ENCODE measurements at places on chromosomes 1 and 21.
A peak's percentile ranks its signal among the peaks of the same experiment; 100 is the strongest.

- no peak for DNase-seq
Measured at GRCh38 chr1:58432851-58433668, 113.5 kb downstream of the OMA1 start.

- no peak for DNase-seq
Measured at GRCh38 chr1:218748071-218748470, 402.9 kb downstream of the TGFB2 start.

DNA sequence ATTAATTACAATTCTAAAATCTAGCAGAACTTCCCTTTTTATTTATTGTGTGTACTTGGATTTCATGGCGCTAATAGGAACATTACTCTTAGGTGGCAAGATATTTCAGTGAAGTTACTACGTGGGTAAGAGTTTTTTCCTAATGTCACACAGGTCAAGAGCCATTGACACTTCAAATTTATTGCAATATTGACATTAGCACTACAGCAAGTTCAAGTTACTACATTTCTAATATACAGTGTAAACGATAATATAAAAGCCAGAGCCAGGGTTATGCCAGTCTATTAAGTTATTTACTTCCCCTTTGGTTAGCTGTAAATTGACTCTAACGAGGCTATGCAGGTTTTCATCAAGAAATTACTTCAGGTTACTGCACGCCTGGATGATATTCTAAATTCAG is 29.7 kb downstream of the CHODL start:
- no peak for DNase-seq

DNA sequence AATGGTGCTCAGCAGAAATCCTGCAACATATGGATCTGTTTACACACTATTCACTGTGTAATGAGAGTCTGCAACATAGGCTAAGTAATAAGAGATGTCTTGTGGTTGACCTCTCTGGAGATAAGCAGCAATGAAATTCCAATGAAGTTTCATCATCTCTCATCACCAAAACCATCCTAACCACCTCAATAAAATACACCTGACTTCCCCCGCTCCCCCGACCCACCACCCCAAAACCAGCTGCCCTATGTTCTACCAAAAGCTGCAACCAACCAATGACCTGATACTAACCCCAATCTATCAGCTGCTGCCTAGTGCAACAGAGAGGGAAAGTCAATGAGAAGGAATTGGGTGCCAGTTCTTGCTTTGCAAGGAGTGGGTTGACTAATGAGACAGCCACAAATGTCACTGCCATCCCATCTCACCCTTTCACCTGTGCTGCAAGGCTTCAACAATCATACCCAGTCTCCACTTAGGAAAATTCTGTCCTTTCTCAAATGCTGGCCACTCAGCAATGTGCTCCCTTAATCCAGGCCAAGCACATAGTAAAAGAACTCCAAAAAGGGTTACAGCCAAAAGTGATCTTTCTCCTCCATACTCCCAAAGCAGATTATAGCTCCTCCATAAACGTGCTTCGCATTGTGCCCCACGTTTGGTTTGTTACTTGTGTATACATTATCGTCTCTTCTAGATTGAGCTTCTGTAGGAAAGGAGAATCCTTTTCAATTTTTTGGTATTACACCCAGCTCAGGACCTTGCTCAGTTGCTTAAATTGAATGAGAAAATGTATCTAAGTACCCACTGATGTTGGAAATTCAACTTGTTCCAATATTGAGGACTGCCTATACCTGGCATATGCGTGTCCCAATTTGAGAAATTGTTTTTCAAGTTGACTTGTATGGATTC is 29.0 kb downstream of the MRPL39 start:
- DNase-seq = no peak

GRCh38 chr1:28534671-28535070 is 18.2 kb upstream of the TRNAU1AP start:
- no peak for DNase-seq

DNA sequence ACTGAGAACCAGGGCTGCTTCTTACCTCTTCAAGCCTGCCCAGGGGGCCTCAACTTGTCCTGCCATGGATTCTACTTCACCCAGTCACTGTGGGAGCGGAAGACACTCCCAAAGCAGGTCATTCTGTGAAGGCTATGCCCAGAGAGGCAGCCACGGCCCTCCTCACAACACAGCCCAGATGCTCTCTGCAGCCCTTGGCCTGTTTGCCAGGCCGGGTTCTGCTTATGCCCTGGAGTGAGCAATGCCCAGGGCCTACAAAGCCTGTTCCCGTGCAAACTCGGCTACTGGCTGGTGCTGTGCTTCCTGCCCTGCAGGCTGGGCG is 33.8 kb upstream of the SLC30A1 start:
- no peak for DNase-seq

- DNase-seq = no peak
Measured at GRCh38 chr1:37360011-37360410, 114.4 kb upstream of the ZC3H12A start.

GRCh38 chr1:244865028-244865371 is 657 bp upstream of the HNRNPU start:
- DNase-seq = no peak

DNA sequence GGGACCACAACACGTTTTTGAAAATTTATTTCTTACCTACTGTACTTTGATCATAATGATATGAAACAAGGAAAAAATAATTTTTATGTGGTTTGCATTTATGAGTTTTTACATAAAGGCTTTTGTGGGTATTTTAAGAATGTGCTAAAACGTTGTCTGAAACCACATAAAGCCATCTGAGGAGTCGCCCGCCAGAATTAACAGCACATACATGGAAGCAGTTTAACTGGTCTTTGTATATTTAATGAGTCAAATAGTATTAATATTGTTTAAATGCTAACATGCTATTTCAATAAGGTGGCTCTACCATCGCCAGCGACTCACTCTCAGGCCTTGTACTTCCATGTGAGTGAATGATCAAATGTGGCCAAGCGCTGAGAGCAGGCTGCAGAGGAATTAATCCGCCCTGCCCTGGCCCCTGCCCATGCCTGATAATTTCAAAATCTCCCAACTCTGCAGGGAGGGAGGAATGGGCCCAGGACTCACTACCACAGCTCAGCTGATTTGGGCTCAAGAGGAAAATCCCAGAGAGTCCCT is 49.6 kb downstream of the SLC66A1 start:
- DNase-seq = no peak

DNA sequence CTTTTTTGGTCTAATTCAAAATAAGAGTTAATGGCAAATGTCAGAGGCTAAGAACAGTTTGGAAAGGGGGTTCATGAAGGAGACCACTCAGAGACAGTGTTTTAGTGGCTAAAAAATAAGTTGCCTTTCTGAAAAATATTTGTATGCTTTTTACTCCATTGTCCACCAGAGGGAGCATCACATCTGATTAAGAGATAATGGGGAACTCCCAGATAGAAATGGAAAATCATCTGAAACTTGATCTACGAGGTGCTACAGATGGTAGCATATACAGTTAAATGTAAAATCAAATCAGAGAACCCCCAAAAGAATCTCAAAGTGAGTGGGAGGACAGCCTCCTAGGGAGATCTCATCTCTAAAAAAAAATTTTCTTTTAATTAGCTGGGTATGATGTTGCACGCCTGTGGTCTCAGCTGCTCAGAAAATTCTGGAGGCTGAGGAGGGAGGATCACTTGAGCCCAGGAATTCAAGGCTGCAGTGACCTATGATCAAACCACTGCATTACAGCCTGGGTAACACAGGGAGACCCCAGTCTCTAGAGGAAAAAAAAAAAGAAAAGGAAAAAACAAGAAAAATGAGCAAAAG is 9.7 kb downstream of the SMYD3 start:
- DNase-seq = no peak

GRCh38 chr1:198519639-198520501 is 20.6 kb downstream of the ATP6V1G3 start:
- no peak for DNase-seq

DNA sequence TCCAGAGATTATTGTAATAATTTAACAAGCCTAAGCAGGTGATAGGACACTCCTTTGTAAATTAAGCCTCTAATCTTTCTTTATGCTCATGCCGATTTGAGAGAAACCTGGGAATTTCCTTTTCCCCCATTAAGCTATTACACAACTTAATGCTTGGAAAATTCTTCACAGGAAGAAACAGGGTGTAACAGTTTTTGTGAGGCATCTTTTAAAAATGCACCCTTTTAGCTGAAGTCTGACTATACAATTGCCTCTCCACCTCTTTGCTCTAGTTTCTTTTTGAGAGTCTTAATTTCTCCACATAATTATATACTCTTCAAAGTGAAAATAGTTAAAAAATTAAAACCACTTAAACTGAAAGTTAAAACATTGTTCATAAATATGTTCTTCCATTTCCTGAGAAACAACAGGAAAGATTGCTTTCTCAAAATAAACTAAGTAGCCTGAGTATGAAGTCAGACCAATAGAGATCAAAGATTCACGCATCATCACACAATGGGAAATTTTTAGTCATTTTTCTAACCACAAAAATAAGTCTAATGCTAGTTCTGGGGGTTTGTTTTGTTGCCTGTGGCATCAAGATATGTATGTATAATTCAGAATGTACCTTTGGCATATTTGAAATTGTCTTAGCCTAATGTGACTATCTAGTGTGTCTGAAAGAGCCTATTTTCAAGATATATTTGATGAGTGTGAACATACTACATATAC is 34.7 kb downstream of the LRRC8D start:
- DNase-seq = no peak

GRCh38 chr21:34807146-34807880 is 138.5 kb downstream of the CLIC6 start:
- DNase-seq = no peak

DNA sequence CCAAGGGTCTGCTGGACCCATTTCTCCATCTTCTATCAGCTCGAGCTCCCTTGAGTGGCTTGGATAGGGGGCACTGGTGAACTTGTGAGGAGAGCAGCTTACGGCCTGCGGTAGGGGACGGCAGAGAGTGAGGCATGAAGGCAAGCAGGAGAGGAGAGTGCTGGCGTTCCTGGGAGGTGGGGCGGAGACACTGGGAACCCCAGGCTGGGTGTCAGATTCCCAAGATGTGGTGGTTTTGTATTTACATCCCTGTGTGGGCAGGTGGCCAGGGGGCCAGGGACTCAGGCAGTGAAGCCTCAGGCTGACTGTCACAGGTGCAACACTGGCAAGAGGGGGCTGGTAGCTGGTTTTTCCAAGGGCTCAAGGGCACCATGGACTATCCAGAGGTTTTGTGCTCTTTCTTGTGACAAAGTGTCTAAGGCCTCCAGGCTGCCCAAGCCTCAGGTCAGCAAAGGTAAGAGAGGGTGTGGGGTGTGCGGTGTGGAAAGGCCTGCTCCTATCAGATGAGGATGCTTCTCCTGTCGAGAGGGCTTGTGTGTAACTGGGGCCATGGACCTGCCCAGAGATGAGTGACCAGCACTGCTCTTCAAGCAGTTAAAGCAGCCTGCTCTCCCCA is 45.1 kb upstream of the ROR1 start:
- DNase-seq = no peak

- DNase-seq = no peak
Measured at GRCh38 chr1:63971557-63971956, 197.7 kb downstream of the ROR1 start.

GRCh38 chr1:233233508-233234040 is 62.0 kb downstream of the PCNX2 start:
- no peak for DNase-seq

- peak; percentile 92 for DNase-seq
Measured at GRCh38 chr1:204736836-204737235, 51.3 kb upstream of the LRRN2 start.

DNA sequence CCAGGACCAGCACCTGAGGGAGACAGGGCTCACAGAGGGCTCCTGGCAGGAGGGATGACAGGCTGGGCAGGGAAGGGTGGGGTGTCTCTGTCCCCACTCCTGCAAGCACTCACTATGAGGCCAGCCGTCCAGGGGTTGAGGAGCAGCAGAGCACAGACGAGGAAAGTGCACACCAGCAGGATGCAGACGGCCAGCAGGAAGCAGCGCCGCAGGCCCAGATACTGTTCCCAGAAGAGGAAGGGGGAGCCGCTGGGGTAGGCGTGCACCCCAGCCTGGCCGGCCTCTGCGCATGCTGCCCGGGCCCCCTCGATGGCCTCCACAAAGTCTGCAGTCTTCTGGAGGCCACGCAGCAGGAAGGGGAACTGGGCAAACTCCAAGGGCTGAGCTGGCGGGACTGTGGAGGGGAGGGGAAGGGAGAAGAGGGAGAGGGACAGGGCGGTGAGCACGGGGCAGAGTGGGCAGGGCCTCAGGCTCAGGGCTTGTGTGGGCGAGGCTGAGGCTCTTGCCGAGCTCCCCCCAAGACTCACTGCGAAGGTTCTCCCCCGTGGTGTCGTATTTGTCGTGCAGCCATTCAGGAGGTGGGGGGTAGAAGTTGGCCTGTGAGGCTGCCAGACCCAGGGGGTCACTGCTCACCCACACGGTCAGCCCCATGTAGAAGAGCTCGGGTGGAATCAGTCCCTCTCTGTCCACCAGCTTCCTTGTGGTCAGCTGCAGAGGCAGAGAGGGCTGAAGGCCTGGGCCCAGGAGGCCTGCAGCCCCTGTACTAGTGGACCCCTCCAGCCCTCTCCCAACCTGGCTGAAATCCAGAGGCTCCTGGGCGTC is 16.5 kb downstream of the PTCH2 start:
- no peak for DNase-seq

DNA sequence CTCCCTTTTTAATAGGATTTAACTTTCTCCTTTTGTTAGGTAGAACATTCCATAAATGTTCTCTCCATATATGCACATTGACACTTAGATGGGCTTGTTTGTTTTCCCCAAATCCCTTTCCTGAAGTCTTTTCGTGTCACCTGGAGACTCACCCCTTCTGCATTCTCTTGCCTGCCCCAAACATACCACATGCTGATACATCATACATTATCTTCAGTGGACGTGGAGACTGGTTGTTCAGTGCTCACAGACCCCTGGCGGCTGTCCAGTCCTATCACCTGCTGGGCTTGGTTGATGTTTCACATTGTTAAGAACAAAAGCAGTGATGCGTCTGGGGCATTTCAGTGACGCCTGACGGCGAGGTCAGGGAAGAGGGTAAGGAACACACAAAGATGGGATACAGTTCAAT is 22.2 kb downstream of the FMOD start:
- DNase-seq = no peak

- no peak for DNase-seq
Measured at GRCh38 chr1:34712007-34712688, 42.7 kb upstream of the GJB5 start.

GRCh38 chr1:24140741-24141181 is 2.2 kb downstream of the IL22RA1 start:
- DNase-seq = no peak

DNA sequence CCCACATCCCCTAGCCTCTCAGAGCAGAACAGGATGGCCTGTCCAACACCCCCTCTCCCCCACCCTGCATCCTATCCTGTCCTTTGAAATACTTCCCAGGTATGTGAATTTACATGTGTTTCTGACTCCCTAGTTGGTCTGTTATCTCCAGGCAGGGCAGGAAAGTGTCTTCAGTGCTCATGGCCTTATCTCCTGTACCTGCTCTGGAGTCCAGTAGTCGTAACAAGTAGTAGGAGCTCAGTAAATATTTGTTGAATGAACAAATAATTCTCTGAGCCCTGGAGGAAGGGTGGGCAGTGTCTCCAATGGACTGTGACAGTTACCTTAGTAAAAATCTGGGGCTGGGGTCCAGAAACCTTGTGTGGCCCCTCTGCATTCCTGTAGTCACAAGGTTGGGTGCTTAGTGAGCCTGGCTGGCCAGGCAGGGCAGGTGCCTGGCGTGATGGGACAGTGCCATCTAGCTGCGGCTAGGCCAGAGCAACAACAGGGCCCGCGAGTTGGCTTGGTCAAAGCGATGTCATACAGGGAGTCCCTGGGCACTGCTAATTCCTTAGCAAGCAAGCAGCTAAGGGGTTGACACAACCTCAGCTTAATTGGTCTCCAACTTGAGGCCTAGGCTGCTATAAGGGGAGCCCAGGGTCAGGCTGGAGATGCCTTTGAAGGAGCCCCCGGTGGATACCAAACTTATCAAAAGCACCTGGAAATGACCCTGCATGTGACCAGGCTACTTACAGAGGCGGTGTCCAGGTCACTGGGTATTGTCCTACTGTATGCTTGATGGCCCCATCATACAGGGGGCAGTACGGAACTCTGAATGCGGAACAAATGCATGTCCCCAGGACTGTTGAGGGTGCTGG is 89.0 kb upstream of the PPM1J start:
- no peak for DNase-seq
